ENCODE measurements at places on chromosomes 16 and 17. TPM values are rescaled to one million over a fixed set of nuclear protein-coding genes. Genes with fewer than 3 reads are reported as not detected.

DNA sequence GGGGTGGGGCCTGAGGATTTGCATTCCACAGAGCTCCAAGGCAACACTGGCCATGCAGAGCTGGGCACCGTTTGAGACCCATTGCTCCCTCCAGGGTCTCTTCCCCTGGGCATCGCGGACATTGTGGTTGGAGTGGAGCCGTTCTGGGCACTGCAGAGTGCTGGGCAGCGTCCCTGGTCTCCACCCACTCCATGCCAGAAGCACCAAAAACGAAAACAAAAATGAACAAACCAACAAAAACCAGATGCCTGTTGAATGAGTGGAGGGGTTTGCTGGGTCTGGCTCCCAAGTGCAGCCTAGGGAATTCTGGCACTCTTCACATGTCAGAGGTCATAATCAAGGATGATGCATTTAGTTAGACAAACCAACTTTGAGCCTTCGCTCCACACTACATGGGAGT lies 17.9 kb downstream of the WNT9B start:
- no peak for DNase-seq

DNA sequence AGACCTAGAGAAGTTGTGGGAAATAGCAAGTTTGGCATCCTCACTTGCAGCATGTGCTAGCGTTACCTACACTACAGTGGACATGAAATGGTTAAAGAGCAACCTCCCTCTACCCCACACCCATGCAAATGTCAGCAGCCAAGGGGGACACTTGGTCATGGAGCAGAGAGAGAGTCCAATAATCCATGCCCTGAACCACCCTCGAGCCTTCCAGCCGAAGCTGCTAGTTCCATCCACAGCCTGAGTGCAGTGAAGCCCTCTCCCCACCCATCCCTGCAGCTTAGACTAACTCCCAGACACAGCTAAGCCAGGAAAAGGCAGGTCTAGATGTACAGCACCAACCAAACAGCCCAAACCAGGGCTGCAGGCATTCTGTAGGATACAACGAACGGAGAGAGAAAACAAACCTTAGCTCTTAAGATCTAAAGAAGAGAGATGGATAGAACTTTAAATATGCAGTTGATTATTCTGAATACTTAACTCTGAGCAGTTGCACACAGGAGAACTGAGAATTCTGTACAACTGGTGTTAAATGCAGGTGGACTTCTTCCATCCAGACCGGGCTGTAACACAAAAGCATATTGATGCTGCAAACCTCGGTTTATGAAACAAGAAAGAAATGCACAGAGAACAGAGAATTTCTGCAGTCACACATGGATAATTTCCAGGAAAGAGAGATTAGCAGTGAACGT lies 93.8 kb downstream of the SALL1 start:
- DNase-seq = no peak

DNA sequence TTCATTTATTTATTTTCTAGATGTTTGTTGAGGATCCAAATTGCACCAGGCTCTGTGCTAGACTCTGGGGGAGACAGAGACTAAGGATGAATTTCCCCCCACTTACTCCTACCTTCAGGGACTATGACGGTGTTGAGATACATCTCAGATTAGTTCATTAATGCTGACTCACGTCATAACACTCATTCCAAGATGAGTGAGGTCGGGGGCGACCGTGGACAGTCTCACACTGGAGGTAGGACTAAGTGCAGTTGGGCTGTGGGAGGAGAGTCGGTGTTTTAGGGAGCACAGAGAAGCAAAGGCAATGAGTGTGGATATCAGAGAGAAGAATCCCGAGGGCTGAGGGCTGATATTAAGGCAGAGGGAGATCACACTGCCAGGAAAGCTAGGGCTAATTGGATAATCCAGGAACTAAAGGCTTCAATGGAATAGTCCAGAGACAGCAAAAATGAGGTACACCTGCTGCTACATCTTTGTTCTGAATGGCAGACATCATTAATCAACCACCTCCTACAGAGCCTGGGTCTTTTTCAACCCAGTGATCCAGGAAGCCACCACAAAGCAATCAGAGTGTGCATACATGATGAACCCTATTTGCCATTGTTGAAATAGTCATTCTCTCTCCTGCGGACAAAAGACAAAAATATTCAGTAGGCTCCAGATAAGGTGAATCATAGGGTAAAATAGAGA lies 38.6 kb upstream of the CACNG4 start:
- DNase-seq = no peak

GRCh38 chr17:2854143-2855055 lies 58.2 kb downstream of the RAP1GAP2 start:
- DNase-seq = peak; percentile 49

DNA sequence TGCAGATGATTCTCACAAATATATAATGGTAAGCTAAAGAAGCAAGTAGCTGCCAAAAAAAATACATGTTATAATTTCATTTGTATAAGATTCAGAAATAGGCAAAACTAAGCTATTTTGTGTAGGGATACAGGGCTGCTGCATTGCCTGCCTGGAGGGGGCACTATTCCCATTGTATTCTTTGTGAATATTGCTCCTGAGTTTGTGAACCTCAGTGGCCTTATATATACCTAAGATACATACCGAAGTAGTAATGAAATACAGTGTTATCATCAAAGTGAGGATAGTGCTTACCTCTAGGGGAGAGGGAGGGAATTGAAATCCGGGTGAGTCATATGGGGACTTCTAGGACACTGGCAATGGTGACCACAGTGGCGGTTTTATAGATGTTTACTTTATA lies 53.5 kb downstream of the C17orf58 start:
- DNase-seq = no peak

DNA sequence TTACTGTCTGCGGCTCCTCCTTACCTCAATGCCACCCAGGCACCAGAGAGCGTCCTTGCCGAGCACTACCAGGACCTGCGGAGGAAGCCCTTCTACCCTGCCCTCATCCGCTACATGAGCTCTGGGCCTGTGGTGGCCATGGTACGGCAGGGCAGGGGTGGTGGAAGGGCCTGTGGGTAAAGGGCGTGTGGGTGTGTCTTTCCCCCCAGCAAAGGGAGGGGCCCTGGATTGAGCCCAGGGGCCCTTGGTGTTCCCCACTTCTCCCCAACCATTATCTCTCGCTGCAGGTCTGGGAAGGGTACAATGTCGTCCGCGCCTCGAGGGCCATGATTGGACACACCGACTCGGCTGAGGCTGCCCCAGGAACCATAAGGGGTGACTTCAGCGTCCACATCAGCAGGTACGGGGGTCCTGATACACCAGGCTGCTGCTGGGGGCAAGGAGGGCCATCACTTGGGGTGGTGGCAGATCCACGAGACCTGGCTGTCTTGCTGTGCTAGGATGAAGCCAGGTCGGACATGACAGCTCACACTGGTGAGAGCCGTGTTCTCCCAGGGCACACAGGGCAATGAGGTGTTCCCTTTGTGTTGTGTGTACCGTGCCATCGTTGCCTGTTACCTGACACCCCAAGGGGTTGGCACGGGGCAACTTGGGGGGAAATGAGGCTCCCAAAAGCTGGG lies 2.2 kb upstream of the DECR2 start:
- DNase-seq = no peak

GRCh38 chr16:4419402-4419959 lies 3.1 kb upstream of the CORO7 start:
- no peak for DNase-seq

DNA sequence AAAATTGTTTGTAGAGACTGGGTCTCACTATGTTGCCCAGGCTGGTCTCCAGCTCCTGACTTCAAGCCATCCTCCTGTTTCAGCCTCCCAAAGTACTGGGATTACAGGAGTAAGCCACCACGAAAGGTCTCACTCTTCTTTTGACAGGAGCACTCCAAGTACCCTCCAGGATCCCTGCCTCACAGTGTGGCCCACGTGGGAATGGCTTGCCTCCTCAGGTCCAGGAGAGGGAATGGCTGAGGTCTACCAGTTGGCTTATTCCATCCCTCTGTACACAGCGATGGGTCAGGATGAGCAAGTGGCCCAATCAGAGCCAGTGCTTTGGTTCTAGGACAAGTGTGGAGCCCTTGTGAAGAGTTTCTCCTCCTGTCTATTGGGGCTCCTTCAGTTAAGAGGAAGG lies 73.7 kb upstream of the ZNF423 start:
- no peak for DNase-seq

GRCh38 chr16:83205896-83206295 lies 579.1 kb downstream of the CDH13 start:
- no peak for DNase-seq

- DNase-seq = no peak
Observed at GRCh38 chr17:49834118-49834743, 13.6 kb downstream of the TAC4 start.

DNA sequence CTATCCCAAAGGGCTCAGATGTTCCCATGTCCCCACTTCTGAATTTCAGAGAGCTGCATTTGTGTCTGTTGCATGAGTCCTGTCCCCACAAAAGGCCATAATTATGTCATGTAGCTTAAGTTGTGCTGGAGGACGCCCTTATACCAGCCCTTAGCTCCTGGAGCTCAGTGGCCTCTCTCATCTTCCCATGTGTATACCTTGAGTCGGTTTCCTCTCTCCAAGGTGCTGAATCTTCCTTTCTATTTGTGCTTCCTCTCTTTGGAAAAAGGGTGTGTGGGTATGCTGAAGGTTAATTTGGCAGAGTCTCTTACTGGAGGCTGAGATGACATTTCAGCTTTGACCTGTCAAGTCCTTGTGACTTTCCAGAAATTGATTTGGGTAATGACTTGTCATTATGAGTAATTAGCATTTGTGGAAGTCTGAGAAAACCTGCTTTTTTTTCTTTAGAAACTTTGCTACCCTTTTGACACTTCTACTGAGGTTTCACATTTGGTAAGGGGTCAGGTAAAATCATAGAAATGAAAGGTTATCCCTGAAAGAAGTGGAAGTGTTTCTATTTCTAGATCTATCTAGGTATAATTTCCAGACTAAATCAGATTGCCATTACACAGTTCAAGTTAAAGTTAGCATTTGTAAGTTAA lies 185.4 kb downstream of the ABCC12 start:
- no peak for DNase-seq

DNA sequence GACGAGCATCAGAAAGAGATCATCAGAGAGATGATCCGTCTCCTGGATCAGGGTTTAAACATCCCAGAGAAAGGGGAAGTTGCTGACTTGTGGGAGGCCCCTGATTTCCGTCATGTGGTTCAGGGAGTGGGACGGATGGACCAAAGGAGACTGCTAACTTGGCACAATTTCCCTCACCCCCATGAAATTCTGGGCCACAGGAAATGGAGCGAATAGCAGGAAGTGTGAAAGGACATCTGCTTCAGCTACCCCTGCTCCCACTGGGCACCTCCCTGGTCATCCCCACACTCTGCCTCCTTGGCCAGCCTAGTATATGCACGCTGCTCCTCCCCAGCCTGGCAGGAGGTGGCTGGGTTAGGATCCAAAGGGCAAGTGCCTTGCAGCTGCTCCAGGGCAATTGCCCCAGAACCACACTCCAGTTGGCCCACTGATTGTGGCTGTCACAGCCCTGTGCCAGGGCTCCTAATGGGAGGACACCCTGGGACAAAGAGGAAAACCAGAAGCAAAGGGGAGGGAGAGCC lies 1.3 kb downstream of the ARRB2 start:
- DNase-seq = peak; percentile 91

Gene TBC1D28
- polyA plus RNA-seq = not detected

Gene CEP112
- polyA plus RNA-seq = 4.4 TPM

Gene BCL6B
- 7.2 TPM for polyA plus RNA-seq

Gene TBC1D3I
- 0.37 TPM for polyA plus RNA-seq

Gene P2RX1
- 97.1 TPM for polyA plus RNA-seq

Gene RNU2-1
- polyA plus RNA-seq = not detected

Gene ADAD2
- 0.43 TPM for polyA plus RNA-seq

Gene KLHL10
- polyA plus RNA-seq = 0.06 TPM
